ENCODE measurements at places on chromosomes 7 and 10. TPM values are rescaled to one million over a fixed set of nuclear protein-coding genes. Genes with fewer than 3 reads are reported as not detected.

DNA sequence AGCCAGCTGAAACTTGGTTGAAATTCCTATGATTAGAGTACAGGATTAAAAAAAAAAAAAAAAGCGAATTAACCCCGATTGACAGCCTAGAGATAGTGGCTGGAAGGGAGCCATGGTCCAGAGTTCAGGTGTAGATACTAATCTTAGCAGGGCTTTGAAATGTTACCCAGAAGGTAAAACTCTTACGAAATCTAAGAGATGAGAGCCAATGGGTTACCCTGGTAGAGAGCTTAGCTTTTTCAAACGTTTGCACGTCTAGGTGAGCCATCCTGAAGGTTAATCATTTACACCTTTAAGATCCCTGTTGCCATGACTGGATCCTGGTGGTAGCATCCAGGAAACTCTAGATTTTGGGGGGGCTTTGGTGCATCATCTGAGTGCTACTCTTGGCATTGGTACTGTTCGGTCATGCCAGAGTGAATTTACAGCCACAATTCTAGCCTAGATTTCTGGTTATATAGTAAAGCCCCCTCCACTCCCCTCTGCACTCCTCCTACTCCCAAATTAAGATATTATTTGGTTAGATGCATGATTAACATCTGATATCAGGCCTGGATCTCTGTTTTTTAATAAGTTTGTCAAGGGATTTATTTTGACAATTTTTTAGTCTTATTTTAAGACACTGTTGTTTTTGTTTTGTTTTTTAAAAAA is 1.2 kb downstream of the AGFG2 start:
- DNase-seq = no peak

- peak; percentile 60 for DNase-seq
These were observed 47.7 kb upstream of the TRIM8 start for GRCh38 chr10:102596506-102596971.

DNA sequence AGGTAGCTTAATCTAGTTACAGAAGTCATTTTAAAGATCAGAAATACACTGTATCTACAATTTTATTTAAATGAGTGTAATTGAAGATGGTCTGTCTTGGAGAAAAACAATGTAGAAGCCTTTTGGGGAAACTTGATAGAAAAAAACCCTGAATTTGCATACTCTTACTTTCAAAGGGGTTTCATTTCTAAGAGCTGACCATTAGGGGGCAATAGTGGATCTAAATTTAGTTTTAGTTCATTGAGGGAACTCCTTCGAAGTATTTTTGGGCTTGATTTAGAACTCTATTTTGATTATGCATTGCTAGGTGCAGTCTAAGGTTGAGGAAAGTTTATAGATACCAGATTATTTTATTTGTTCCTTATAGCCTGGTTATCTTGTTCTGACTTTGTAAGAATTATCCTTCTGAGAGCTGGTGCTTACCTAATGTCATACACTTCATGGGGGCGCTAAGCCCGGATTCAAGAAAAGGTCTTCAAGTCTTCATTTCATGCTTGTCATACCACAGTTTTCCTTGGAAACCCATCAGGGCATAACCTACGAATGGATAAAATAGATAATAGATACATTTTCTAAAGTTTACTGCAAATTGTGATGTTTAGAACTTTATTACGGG is 69.1 kb upstream of the MXI1 start:
- DNase-seq = peak; percentile 68

- DNase-seq = no peak
These were observed 60.7 kb upstream of the TARP start for GRCh38 chr7:38334163-38334562.

- no peak for DNase-seq
These were observed 472 bp downstream of the RASSF4 start for GRCh38 chr10:44960088-44960460.

Gene MGMT
- total RNA-seq = 19.0 TPM

DNA sequence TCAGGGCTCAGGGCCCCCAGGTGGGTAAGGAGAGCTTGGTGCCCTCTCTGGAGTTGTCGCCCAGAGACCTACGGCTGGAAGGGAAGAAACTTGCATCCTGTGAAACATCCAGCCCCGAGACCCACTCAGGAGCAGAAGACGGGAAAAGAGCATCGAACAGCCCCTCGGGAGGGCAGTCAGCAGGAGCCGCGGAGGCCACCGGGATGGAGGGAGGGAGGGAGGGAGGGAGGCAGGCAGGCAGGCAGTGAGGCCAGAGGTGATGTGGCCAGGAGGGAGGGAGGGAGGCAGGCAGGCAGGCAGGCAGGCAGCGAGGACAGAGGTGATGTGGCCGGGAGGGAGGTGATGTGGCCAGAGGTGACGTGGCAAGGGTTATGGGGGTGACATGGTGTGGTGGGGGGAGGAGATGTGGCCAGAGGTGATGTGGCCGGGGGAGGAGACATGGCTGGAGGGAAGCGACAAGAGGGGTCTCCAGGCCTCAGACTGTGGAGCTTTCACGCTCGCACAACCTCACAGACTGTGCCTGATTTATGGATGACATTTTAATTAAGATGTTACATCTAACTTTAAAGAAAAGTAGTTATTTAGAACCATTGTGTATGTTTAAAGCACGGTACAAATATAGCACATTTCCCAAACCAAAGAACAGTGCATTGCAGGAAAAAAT is 141.1 kb downstream of the DIP2C start:
- no peak for DNase-seq

- peak; percentile 60 for DNase-seq
These were observed at the start of gene DLG5 for GRCh38 chr10:77926566-77927401. Gene DLG5, minus strand, starts transcription at chr10:77926755. Its CDS starts 235 bp downstream, at chr10:77926520.

Data from fibroblast of villous mesenchyme (primary cell).